Astrocyte (in vitro differentiated cells and primary cell): ENCODE measurements at places on chromosomes 4 and X. TPM values are rescaled to one million over a fixed set of nuclear protein-coding genes. Genes with fewer than 3 reads are reported as not detected.
A peak's percentile ranks its signal among the peaks of the same experiment; 100 is the strongest.

Gene MAOA
- 1.8 and 2.5 TPM in 2 replicates for total RNA-seq

Gene PFKFB1
- total RNA-seq: 0.34 TPM in 1 of 2 replicates, not detected in the other

- H3K4me1 ChIP-seq: no peaks in the 10 kb centered on the region
Observed at GRCh38 chr4:174859904-174860303, 30.9 kb upstream of the GLRA3 start.

DNA sequence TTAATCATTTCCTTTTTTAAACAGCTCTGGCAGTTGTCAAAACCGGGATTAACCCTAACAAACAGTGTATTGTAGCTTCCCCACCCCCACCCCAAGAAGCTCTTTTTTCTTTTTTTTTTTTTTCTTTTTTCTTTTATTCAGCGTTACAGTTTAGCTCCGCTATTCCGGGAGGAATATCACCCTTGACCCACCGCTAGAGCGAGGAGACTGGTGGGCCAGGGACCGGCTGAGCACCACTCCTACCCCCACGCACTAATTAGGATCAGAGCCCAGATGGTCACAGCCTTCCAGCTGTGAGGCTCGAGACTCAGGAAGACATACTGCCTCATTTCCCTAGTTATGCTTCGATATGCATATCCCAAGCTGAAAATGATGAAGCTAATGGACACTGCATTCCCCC is 2.0 kb downstream of the PARM1 start:
- no peak overlapping the region for H3K27ac ChIP-seq
- H3K27me3 ChIP-seq: peaks cover 49% of the 10 kb centered on the region
- H3K4me3 ChIP-seq: no peak overlapping the region
- no peak for DNase-seq
- no peaks in the 10 kb centered on the region for H3K36me3 ChIP-seq
- H3K4me1 ChIP-seq: peaks cover 19% of the 10 kb centered on the region

GRCh38 chr4:142703694-142704309 is 142.3 kb downstream of the INPP4B start:
- no peak for DNase-seq
- H3K27ac ChIP-seq: no peak overlapping the region
- no peak overlapping the region for H3K4me3 ChIP-seq
- no peaks in the 10 kb centered on the region for H3K36me3 ChIP-seq

Gene CSN1S1
- not detected in 2 replicates for total RNA-seq

Gene TRIM60
- total RNA-seq: not detected in 2 replicates

DNA sequence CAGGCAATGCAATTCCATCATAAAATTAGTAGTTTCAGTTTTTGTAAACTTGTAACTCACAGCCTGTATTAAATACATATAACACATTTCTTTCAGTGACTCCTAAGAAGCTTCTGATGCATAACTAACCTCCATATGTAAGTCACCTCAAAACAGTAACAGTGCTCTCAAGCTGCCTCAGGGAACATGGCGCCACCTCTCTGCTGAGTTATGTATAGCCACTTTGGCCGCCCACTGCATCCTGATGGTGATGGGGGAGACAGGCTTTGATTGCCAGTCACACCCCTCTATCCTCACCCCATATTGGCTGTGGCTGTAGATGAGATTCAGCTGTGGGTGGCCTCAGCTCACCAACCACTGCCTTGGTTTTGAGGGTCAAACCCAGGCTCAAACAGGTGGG is 54.3 kb downstream of the LRBA start:
- H3K27ac ChIP-seq: no peak overlapping the region
- H3K4me1 ChIP-seq: no peaks in the 10 kb centered on the region
- no peaks in the 10 kb centered on the region for H3K27me3 ChIP-seq
- H3K36me3 ChIP-seq: no peaks in the 10 kb centered on the region

DNA sequence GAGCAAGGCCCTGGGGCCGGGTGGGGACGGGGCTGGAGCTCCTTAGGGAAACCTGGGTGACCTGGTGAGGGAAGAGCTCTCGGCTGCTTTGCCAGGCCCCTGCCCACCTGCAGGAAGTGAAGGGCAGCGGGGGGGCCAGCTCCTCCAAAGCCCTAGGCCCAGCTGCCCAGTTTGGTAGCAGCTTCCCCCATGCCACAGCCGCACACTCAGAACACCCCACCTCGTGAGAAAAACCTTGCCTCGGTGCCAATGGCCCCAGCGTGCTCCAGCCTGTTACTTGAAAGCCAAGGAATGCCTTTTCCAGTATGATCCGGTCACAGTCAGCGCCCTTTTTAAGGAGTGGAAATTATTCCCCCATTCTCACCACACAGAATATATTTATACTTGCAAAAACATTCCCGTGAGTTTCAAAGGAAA is 38.3 kb downstream of the ACOX3 start:
- H3K36me3 ChIP-seq: peaks cover 2% of the 10 kb centered on the region
- no peaks in the 10 kb centered on the region for H3K27me3 ChIP-seq
- H3K4me1 ChIP-seq: no peaks in the 10 kb centered on the region
- H3K4me3 ChIP-seq: no peak overlapping the region

- peak; percentile 33 for DNase-seq
- H3K36me3 ChIP-seq: no peaks in the 10 kb centered on the region
- H3K27me3 ChIP-seq: no peaks in the 10 kb centered on the region
- H3K27ac ChIP-seq: no peak overlapping the region
- H3K4me3 ChIP-seq: no peak overlapping the region
Observed at GRCh38 chrX:132092439-132093065, 35.3 kb downstream of the FRMD7 start.

- no peaks in the 10 kb centered on the region for H3K27me3 ChIP-seq
- peak; percentile 90 for DNase-seq
- H3K36me3 ChIP-seq: no peaks in the 10 kb centered on the region
- H3K4me1 ChIP-seq: peaks cover 22% of the 10 kb centered on the region
- no peak overlapping the region for H3K4me3 ChIP-seq
- peak overlapping the region; percentile 54 for H3K27ac ChIP-seq
Observed at GRCh38 chr4:182555997-182556418, 312.8 kb downstream of the TENM3 start.

- H3K4me3 ChIP-seq: peak overlapping the region; percentile 74
- H3K4me1 ChIP-seq: peaks cover 28% of the 10 kb centered on the region
- DNase-seq: peak; percentile 30
- no peak overlapping the region for H3K27ac ChIP-seq
- no peaks in the 10 kb centered on the region for H3K36me3 ChIP-seq
Observed at GRCh38 chr4:20252656-20253282, 1.1 kb downstream of the SLIT2 start.

- H3K4me3 ChIP-seq: no peak overlapping the region
- H3K36me3 ChIP-seq: no peaks in the 10 kb centered on the region
- no peak overlapping the region for H3K27ac ChIP-seq
- no peaks in the 10 kb centered on the region for H3K27me3 ChIP-seq
- no peak for DNase-seq
Observed at GRCh38 chr4:170167678-170168077, 77.9 kb upstream of the AADAT start.

Gene COX7B
- total RNA-seq: 246 and 250 TPM in 2 replicates

Gene IL13RA2
- not detected in 2 replicates for total RNA-seq

- H3K27me3 ChIP-seq: no peaks in the 10 kb centered on the region
- DNase-seq: peak; percentile 98
- peaks cover 48% of the 10 kb centered on the region for H3K4me1 ChIP-seq
- no peak overlapping the region for H3K4me3 ChIP-seq
Observed at GRCh38 chr4:47213971-47214370, 182.6 kb downstream of the GABRB1 start.

Gene TMEM156
- total RNA-seq: 0.59 and 1.1 TPM in 2 replicates

- no peak overlapping the region for H3K27ac ChIP-seq
- H3K4me3 ChIP-seq: no peak overlapping the region
- H3K36me3 ChIP-seq: no peaks in the 10 kb centered on the region
- DNase-seq: no peak
- H3K27me3 ChIP-seq: no peaks in the 10 kb centered on the region
- H3K4me1 ChIP-seq: peaks cover 3% of the 10 kb centered on the region
Observed at GRCh38 chr4:156620786-156621185, 350.8 kb downstream of the PDGFC start.

- H3K4me3 ChIP-seq: no peak overlapping the region
- H3K36me3 ChIP-seq: no peaks in the 10 kb centered on the region
- no peak for DNase-seq
Observed at GRCh38 chrX:72609313-72609712, 36.7 kb upstream of the HDAC8 start.

DNA sequence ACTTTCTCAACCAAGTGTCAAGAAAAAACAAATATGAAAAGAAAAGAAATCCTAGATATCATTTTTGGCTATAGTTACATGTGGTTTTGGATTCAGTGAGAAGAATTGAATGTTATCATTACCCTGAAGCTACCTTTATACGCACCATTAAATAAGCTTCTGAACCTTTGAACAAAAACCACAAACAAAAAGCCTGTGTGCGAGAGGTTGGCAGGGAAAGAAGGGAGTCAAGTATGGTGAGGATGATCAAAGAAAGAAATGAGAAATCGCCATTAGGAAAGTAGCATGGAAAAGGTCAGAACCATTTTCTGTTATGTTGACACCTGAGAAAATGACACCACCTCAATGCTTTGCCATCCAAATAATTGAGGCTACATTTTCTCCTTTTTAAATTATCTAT is 1.2 kb upstream of the SLC7A11 start:
- H3K36me3 ChIP-seq: no peaks in the 10 kb centered on the region
- peak; percentile 71 for DNase-seq
- H3K27ac ChIP-seq: peak overlapping the region; percentile 91
- H3K27me3 ChIP-seq: no peaks in the 10 kb centered on the region
- H3K4me1 ChIP-seq: peaks cover 8% of the 10 kb centered on the region
- H3K4me3 ChIP-seq: no peak overlapping the region

Gene RAB9B
- total RNA-seq: 1.7 and 2.2 TPM in 2 replicates

GRCh38 chr4:101008503-101008902 is 338.8 kb downstream of the PPP3CA start:
- no peaks in the 10 kb centered on the region for H3K36me3 ChIP-seq
- no peaks in the 10 kb centered on the region for H3K27me3 ChIP-seq
- no peaks in the 10 kb centered on the region for H3K4me1 ChIP-seq
- H3K4me3 ChIP-seq: no peak overlapping the region
- no peak overlapping the region for H3K27ac ChIP-seq

GRCh38 chr4:142838778-142839177 is 7.3 kb downstream of the INPP4B start:
- H3K36me3 ChIP-seq: no peaks in the 10 kb centered on the region
- DNase-seq: no peak
- no peaks in the 10 kb centered on the region for H3K27me3 ChIP-seq
- H3K4me1 ChIP-seq: no peaks in the 10 kb centered on the region
- no peak overlapping the region for H3K4me3 ChIP-seq
- no peak overlapping the region for H3K27ac ChIP-seq

Gene HOPX
- 0.94 and 1.7 TPM in 2 replicates for total RNA-seq

- no peak overlapping the region for H3K4me3 ChIP-seq
- H3K27ac ChIP-seq: no peak overlapping the region
- no peaks in the 10 kb centered on the region for H3K4me1 ChIP-seq
- no peaks in the 10 kb centered on the region for H3K27me3 ChIP-seq
- no peaks in the 10 kb centered on the region for H3K36me3 ChIP-seq
Observed at GRCh38 chr4:177228599-177228998, 81.1 kb upstream of the NEIL3 start.

Gene PAGE2B
- total RNA-seq: not detected in 2 replicates

Gene UGT2A3
- not detected in 2 replicates for total RNA-seq

DNA sequence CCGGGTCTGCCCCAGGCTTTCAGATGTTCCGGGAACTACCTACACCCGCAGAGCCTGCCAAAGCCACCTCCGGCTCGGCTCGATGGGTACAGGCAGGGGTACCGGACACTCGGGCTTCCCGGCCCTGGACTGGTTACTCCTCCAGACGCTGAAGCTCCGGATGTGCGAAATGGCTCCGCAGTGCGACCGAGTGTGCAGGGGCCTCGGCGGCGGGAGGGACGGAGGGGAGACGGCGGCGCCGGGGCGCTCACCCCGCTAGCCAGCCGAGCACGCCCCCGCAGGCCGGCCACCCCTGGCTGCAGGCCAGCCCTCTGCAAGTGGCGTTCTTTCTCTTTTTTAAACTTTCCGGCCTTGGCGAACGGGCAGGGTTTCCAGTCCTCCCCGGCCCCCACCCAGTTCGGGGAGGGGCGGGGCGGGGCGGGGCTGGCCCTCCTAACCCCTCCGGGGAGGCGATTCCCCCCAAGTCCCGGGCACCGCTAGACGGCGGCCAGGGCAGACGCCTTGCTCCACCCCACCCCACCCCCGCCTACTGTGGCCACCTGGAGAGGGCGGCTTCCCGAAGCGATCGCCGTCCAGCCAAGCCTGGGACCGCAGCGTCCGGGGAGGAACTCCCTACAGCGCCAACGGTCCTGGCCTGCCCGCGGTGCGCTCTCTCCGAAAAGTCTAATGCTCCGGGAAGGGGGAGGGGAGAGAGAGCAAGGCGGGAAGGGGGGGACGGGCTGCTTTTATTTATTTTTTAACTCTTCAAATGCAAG is 7.5 kb downstream of the BCOR start:
- H3K4me3 ChIP-seq: no peak overlapping the region
- H3K4me1 ChIP-seq: peaks cover 32% of the 10 kb centered on the region
- no peaks in the 10 kb centered on the region for H3K36me3 ChIP-seq

Gene LRCH2
- 4.6 and 5.8 TPM in 2 replicates for total RNA-seq

GRCh38 chr4:166862032-166862431 is 372.3 kb downstream of the SPOCK3 start:
- H3K4me3 ChIP-seq: no peak overlapping the region
- no peak overlapping the region for H3K27ac ChIP-seq
- no peaks in the 10 kb centered on the region for H3K27me3 ChIP-seq
- no peaks in the 10 kb centered on the region for H3K36me3 ChIP-seq
- no peak for DNase-seq

Gene EREG
- total RNA-seq: 0.14 and 0.30 TPM in 2 replicates

GRCh38 chr4:24141836-24142235 is 252.0 kb upstream of the PPARGC1A start:
- no peak overlapping the region for H3K27ac ChIP-seq
- H3K36me3 ChIP-seq: no peaks in the 10 kb centered on the region
- H3K4me3 ChIP-seq: no peak overlapping the region
- DNase-seq: no peak

DNA sequence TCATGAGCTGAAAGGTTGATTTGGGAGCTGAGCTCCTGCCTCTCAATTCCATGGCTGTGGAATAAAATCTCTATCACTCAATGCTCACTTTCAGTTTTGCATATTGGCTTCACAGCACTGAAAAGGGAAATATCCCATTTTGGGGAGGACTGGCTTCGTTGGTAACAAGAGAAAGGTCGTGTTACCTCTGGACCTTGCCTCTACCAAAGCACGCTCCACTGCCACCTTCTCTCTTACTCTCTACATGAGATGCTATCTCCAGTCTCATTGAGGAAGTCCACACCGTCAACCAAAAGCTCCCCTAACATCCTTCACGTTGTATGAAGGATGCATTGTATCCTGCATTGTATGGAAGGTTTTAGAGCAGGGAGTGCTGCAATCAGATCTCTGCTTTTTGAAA is 195.0 kb upstream of the LDB2 start:
- DNase-seq: no peak
- no peaks in the 10 kb centered on the region for H3K27me3 ChIP-seq
- H3K27ac ChIP-seq: no peak overlapping the region
- no peak overlapping the region for H3K4me3 ChIP-seq
- H3K36me3 ChIP-seq: no peaks in the 10 kb centered on the region
- H3K4me1 ChIP-seq: peaks cover 3% of the 10 kb centered on the region

Gene ZNF157
- total RNA-seq: 0.17 and 0.54 TPM in 2 replicates

DNA sequence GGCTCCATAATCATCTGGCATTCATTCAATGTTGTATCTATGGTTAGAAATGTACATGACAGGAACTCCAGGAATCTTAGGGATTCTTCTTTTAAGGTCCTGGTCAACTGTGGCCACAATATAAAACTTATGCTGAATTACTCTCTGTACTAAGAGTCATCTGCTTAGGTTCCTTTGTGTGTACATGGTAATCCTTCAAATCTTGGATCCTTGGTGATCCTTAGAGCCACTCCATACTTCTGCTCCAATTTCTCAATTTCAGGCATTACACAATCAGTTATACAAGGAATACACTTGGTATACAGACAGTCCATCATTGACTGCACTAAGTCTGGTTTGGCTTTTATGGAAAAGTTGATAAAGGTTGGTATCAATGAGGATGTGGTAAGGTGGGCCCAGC is 5.8 kb downstream of the SRD5A3 start:
- peaks cover 12% of the 10 kb centered on the region for H3K4me1 ChIP-seq
- no peak overlapping the region for H3K27ac ChIP-seq
- no peak for DNase-seq
- H3K4me3 ChIP-seq: no peak overlapping the region
- no peaks in the 10 kb centered on the region for H3K27me3 ChIP-seq
- no peaks in the 10 kb centered on the region for H3K36me3 ChIP-seq
